ENCODE measurements at places on chromosomes 3 and 15.

DNA sequence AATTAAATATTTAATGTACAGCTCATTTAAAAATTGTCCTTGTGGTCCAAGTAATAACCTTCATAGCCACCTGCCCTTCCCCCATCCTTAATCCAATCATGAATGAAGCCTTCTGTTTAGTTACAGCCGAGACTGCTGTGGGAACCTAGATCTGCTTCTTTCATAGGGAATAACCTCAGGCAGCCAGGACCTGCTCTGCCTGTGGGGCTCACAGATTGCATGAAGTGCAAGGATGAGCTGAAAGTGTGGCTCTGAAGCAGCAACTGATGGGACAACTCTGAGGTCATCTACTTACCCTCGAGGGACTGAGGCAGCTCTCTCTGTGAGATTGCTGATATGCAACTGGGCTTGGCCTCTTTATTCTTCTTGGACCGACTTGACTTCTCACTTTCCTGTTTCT, 169.8 kb downstream of the POTEB3 start:
- no peak for DNase-seq

DNA sequence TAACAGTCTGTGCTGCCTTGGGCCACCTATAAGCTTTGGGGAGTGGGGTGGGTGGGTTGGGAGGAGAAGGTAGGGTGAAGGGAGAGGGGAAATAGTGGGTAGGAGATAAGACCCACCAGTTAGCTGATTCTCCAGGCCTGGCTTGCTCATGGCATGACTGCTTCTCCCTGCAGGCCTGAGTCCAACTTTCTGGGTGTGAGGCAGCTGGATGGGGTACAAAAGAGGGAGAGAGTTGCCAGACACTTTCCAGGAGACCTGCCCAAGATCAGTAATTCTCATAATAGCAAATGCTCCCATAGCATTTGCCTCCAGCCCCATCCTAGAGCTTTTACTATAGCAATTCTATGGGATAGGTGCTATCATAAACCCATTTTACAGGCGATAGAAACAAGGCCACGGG, 7.7 kb downstream of the CGNL1 start:
- no peak for DNase-seq

DNA sequence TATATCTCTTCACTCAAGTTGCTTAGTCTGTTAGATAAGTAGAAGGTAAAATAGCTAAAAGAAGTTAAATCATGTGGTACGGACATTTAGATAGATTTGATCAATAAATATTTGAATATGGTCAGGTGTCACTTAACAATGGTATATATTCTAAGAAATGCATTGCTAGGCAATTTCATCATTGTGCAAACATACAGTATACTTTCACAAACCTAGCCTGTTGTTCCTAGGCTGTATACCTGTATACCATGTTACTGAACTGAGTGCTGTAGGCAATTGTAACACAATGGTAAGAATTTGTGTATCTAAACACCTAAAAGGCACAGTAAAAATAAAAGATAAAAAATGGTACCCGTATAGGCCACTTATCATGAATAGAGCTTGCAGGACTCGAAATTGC, 112.8 kb upstream of the CGNL1 start:
- no peak for DNase-seq

- peak; percentile 31 for DNase-seq
Measured at GRCh38 chr3:195774917-195775316, 36.8 kb downstream of the MUC4 start.

GRCh38 chr3:161413855-161414210, 42.5 kb upstream of the SPTSSB start:
- DNase-seq: no peak

DNA sequence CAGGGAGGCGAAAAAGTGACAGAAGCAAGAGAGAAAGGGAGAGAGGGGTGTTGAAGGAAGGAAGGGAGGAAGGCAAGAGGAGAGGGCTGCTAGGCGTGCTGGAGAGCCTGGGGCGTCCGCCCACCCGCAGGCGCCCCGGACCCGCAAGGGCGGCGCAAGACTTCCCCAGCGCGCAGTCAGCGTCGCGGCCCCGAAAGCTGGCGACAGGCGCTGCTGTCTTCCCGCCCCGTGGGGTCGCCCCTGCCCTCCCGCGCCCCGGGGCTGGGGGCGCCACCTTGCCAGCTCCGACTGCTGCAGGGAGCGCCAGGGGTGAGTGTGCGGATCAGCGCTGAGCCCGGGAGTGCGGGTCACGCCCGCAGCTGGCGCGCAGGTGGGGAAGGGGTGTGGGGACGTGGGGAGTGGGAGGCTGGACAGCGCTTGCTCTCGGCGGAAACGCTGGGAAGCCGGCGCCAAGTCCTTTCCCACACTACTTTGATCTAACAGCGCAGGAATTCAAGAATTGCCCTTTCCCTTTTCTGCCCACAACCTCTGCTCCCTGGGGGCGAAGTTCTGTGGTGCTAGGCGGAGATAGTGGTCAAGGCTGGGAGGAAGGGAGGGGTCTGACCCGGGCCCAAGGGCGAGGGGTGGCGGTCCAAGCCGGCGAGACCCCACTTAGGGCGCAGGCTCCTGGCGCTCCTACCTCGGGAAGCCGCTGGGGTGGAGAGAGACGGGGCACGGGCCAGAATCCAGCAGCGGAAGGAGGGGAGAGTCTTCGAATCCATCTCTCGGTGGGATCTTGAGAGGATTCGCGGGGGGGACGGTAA, 266.1 kb downstream of the CGGBP1 start:
- DNase-seq: no peak

- peak; percentile 72 for DNase-seq
Measured at GRCh38 chr3:61594144-61594963, 33.0 kb downstream of the PTPRG start.

DNA sequence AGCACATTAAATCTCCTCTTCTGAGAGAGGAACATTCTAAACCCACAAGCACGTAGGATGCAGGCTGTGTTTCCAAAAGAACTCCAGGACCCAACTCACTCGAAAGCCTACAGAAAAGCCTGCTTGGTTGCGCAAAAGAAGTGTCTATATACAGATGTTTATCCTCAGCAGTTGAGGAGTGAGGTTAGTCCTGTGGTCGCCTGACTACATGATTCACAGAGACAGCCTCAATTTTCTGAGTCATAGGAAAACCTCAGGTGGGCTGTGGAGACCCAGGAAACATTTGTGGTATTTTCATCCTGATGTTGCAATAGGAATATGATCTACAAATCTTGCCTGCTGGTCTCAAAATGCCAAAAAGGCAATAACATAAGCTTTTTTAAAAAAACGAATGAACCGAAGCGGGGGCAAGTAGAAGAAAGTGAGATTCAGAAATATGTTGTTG, 183.8 kb upstream of the THRB start:
- no peak for DNase-seq

DNA sequence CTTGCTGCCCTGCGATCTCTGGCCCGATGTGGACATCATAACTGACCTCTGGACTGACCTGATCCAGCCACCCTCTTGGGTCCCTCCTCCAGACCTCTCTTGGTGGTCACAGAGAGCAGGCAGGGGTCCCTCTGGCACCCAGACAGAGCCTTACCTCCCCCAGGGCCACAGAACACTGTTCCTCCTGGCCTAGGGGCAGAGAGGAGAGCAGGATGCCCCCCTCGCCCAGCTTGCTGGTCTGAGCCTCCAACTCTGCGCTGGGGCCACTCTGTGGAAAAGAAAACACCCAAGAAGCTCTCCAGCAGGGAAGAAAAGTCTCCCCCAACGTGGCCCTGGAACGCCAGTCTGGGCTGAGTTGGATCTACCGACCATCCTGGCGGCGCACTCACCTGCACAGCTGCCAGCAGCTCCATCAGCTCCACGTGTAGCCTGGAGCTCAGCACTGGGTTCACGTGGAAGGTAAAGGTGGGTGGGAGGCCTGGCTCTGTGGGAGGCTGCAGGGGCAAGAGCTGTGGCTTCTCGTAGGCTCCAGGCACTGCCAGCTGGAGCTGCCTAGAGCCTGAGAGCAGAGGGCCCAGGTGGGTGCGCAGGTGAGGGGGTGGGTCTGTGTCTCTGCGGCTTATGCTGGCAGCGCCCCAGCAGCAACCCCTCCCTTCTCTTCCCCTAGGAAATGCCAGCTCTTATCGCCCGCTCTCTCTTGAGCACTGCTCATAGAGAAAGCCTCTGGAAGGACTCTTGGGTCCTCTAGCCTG, 6.0 kb downstream of the PLA2G4F start:
- no peak for DNase-seq

- no peak for DNase-seq
Measured at GRCh38 chr15:48602358-48603122, 43.0 kb downstream of the FBN1 start.

GRCh38 chr15:70084461-70084860, 13.3 kb downstream of the TLE3 start:
- no peak for DNase-seq

GRCh38 chr15:73593304-73594074, 39.7 kb downstream of the NPTN start:
- DNase-seq: peak; percentile 82

- peak; percentile 20 for DNase-seq
Measured at GRCh38 chr3:4985330-4986174, 6.3 kb downstream of the BHLHE40 start.

- DNase-seq: no peak
Measured at GRCh38 chr3:179806177-179806576, 153.3 kb downstream of the USP13 start.

- DNase-seq: no peak
Measured at GRCh38 chr3:150249779-150250470, 158.2 kb upstream of the TSC22D2 start.
